ENCODE measurements at places on chromosomes 11 and 22.

GRCh38 chr11:102552447-102553194, 22.1 kb upstream of the MMP7 start:
- no peak for DNase-seq

GRCh38 chr11:30002157-30002785, 14.6 kb downstream of the KCNA4 start:
- DNase-seq: no peak

GRCh38 chr11:44024977-44025376, 22.8 kb upstream of the ACCSL start:
- no peak for DNase-seq

DNA sequence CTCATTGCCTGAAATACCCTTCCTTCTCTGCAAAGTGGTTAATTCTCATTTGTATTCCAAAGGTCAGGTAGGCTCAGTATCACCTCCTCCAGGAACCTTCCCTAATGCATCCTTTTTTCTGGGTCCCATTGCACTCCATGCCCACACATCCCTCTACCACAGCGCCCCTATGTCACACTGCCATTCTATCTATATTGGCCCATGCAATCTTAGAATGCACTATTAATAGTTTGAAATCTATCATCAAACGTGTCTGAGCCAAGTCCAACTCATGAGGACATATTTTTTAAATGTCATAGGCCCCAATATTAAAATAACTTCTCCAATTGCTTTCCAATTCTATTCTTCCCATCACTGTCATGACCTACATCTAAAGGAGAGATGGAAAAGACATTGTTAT, 495.1 kb downstream of the SOX6 start:
- no peak for DNase-seq

GRCh38 chr22:43015677-43016042, 711 bp upstream of the PACSIN2 start:
- no peak for DNase-seq

- no peak for DNase-seq
Measured at GRCh38 chr22:30882974-30883533, 85.5 kb downstream of the MORC2 start.

- no peak for DNase-seq
Measured at GRCh38 chr11:1916986-1917522, 2.4 kb upstream of the TNNT3 start.

DNA sequence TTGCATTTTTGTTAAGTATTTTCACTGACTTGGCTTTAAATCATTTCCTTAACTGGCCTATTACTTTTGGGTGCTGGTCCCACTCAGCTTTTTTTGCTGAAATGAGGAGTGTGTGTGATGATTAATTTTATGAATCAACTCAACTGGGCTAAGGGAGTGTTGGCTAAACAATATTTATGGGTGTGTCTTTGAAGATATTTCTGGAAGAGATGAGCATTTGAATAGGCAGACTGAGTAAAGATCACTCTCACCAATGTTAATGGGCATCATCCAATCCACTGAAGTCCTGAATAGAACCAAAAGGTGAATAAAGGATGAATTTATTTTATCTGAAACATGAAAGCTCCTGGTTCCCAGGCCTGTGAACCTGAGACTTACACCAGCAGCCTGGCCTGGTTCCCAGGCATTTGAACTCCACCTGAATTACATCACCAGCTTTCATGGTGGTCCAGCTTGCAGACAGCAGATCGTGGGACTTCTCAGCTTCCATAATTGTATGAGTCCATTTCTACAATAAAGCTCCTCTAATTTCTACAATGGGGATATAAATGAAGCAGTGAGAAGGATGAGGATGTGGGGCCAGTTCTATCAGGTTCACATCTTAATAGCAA, 241.3 kb upstream of the ZC3H12C start:
- no peak for DNase-seq

DNA sequence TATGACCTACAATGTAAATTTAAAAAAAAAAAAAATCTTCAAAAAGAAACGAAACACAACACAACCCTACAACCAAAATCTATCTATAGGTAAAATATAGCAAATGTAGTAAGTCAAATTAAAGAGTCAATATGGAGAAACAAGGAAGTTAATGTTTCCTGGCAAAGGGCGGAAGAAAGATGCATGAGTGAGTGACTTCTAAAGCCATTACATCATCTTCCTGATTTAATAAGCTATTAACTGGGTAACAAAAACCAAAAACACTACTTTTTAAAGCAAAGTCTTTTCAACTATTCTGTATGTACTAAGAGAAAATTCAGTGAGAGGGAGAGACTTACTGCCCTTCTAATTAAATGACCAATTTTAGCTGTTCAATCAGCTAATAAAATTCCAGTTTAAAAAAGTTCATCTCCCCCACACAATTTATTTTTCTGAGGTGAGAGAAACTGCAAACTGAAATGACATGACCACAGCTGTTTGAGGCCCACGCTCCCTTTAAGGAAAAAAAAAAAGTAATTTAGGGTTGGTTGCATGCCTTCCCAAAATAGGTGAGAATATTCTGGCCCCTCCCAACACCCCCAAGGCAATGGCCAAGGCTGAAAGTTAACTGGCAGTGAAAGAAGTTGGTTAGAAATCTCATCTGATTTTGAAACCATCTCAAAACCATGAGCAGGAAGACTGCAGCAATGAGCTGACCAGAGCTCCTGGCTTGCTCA, 5.9 kb downstream of the SF1 start:
- no peak for DNase-seq

DNA sequence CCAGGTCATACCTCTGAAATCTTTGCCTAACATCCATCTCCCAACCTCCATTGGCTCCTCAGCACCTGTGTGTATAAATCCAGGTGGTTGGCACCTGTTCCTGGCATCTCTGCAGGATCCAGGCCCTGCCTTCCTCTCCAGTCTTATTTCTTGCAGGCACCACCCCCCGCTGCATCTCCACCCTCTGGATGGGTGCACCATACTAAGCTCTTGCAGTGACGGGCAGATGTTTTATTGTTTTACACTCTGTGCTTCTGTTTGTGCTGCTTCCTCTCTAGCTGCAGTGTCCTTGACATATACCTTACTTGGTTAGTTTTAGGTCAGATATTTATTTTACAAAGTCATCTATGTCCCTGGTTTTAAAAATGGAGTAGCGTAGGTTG, 102.6 kb downstream of the TBC1D22A start:
- DNase-seq: no peak

DNA sequence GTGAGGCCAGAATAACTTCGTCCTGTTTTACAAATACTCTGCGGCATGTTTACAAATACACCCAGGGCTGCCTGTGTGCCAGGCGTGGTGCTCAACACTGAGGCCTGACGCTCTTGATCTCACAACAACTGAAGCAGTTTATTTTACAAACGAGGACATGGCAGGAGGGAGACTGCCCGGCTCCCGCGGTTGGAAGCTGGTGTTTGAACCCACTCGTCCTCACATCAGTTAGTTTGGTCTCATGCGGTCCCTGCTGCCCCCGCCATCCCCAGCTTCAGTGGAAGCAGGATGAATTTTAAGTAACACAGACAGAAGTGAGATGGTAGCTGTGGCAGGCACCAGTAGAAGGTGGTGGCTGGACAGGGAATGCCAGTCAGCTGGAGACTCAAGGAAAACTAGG, 16.4 kb downstream of the KIAA0930 start:
- no peak for DNase-seq

DNA sequence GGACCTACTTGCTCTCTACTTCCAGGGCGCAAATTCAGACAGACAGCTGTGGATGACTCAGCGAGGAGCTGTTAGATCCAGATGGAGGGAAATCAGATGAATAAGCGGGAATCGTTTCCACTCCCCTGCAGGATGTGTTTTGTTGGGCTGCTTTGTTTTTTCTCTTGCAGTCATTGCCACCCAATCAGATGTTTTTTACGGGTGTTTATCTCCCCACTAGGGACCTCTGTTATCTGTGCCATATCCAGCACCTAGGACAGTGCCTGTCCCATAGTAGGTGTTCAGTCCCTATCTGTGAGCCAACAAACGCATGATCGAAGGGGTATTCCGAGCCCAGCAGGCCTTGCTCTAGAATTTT, 51.1 kb upstream of the PARVG start:
- no peak for DNase-seq

- no peak for DNase-seq
Measured at GRCh38 chr22:19440411-19441195, 6.9 kb downstream of the C22orf39 start.

GRCh38 chr11:68641880-68642279, 42.5 kb upstream of the GAL start:
- no peak for DNase-seq

DNA sequence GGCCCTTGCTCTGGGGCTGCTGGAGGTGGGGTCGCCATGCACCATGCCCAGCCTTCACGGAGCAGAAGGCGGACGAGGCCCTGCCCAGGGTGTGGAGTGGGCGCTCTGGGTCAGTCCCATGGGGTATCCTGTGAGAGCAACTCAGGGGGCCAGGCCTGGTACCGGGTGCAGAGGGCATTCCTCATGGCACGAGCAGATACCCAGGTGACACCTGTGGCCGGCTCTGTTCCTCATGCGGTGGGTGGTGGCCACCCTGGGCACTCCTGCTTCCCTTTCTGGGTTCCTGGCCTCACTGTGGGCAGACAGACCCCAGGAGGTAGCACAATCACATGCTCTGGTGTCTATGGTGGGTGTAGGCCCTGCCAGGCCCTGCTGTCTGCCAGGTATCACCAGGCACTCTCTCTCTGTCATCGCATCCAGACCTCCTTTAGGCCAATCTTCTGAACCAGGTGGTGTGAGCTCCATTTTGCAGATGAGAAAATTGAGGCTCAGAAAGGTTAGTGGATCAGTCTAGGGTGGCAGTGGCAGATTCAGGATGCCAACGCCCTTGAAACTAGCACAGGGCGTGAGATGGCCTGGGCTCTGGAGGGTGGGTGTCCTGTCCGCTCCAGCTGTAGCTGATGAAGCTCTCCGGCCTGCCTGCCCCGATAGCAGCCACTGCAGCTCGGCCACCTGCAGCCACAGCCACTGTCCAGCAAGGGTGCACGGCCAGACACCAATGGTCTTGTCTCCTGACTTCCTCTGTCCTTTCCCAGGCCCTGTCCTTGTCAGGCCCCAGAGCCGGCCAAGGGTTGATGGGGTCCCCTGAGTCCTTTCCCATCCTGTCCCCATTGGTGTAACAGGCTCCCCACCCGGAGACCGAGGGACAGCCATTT, 15.1 kb downstream of the DGKZ start:
- no peak for DNase-seq

GRCh38 chr11:69427906-69428880, 53.3 kb upstream of the LINC01488 start:
- DNase-seq: no peak

DNA sequence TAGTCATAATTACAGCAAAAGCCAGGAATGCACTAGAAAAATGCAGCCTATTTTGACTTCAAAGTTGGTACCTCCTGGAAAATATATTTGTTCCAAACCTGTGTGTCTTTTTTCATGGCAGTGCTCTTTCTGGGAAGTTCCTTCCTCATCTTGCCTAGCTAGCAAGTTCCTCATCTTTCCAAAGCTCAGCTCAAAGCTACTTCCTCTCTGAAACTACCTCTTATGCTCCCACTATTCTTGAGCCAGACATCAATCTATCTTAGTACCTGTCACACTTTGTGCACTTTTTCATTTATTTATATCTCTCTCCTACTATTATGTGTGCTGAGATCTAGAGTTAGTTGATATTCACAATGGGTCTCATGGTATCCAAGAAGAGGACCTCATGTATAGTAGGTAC, 191.6 kb upstream of the CCDC90B start:
- DNase-seq: no peak

DNA sequence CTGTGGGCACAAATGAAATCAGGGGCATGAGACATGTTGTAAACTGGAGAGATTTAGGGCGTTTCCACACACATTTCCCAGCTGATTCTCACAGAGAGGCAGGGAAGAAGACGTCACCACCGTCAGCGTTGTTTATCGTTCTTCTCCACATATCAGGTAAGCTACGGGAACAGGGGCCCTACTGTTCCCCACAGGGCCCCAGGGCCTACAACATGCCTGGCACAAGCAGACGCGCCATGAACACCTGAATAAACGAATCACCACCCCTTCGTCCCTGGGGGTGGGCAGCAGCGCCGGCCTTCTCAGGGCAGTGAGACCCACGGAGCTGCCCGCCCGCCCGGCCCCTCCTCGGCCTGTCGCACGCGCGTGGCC, 342 bp downstream of the EFCAB6 start:
- DNase-seq: no peak

GRCh38 chr11:64233913-64234586, at the start of gene VEGFB:
TSS of gene VEGFB (plus strand) at chr11:64234584. CDS start at chr11:64234834, 250 bp downstream.
- DNase-seq: no peak

DNA sequence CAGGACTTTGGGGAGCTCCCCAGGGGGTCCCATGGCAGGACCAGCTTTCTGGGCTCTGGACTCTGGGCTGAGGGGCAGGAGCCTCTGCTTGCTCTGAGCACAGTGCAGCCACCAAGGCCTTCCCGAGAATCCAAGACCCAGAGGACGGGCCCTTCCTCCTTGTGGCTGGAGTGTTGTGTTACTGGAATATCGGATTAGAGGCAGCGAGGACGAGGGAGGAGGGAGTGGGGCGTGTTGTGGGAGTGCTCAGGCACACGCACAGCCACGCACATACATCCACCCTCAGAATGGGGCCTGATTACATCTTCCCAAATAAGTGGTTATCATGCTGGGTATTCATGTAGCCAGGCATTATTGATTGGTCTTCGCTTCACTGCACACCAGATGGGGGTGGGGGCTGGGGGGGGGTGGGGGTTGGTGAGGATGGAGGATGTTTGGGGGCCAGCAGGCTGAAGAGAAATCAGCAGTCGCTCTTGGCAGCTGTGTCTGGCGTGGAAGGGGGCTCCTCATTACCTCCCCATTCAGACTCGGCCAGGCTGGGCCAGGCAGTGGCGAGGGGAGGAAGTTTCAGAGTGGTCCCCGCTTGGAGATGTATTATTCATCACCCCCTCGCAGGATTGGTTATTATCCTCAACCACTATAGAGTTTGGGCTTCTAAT, 120.9 kb downstream of the ST3GAL4 start:
- DNase-seq: no peak

GRCh38 chr11:3338569-3339339, 40.2 kb downstream of the ZNF195 start:
- DNase-seq: no peak

- DNase-seq: peak; percentile 56
Measured at GRCh38 chr11:113184498-113184897, 129.9 kb upstream of the TTC12 start.

DNA sequence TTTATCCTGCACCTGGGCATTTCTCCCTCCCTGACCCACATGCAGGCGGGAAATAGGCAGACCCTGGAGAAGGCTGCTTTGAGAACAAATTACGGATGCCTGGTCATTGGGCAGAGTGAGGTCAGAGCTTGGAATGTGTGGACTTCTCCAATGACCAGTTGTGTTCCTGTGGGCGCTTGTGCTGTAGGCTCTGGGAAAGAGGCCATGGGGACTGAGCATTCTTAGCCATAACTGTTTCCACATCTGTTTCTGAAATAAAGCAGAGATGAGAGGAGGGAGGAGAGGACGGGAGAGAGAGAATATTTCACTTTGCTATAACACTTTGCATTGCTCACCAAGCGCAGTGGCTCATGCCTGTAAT, 11.2 kb upstream of the TMEM184B start:
- peak; percentile 82 for DNase-seq

- no peak for DNase-seq
Measured at GRCh38 chr11:44905131-44905866, 45.4 kb downstream of the TP53I11 start.

Data from right atrium auricular region (tissue), 2 donors.